ENCODE measurements at places on chromosomes 3 and 15. TPM values are rescaled to one million over a fixed set of nuclear protein-coding genes. Genes with fewer than 3 reads are reported as not detected.
A peak's percentile ranks its signal among the peaks of the same experiment; 100 is the strongest.

DNA sequence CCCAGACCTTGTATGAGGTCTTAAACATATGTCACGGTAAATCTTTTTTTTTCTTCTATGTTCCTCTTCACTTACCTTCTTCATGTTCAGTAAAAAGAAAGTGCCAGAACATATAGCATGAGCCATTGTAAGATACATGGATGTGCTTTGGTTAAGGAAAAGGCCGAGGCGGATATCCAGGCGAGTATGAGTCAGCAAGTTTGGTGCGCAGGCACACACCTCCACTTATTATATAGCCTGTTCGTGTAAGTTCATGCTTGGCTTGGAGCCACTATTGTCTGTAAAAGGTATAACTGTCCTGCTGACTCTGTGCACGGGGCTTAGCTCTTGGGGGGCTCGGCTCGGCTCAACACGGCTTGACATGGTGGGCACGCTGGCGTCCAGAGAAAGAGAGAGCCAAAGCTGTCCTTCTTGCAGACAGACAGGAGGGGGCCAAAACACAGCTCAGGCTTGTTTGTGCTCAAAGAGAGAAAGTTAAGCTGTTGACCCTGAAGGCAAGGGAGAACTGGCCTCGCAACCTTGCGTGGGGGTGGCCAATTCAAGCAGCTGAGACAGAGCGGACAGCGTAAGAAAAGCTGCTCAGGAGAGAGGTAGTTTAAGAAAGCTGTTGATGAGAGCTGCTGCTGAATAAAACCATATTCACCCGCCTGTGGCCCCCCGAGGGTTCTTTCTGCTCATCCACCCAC, 251.2 kb downstream of the SLC9A9 start:
- H3K4me1 ChIP-seq = peaks cover 4% of the 10 kb centered on the region
- no peak overlapping the region for H3K27ac ChIP-seq
- no peaks in the 10 kb centered on the region for H3K27me3 ChIP-seq
- DNase-seq = no peak
- H3K4me3 ChIP-seq = no peak overlapping the region

DNA sequence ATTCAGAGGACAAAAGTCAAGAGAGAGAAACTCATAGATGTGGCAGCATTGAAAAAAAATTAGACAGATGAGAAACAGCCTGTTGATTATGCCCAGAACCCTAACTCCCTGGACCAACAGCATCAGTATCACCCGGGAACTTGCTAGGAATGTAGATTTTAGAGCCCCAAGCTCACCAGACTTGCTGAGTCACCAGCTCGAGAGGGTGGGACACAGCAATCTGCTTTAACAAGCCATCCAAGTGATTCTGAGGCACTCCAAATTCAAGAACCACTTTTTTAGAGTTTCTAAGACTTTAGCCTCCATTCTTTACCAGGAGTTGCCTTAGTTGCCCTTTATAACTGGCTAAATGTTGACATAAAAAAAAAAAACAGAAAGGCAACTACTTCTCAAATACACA, 70.9 kb downstream of the CGGBP1 start:
- no peak overlapping the region for H3K27ac ChIP-seq
- no peaks in the 10 kb centered on the region for H3K4me1 ChIP-seq
- no peaks in the 10 kb centered on the region for H3K36me3 ChIP-seq
- no peaks in the 10 kb centered on the region for H3K27me3 ChIP-seq
- no peak overlapping the region for H3K4me3 ChIP-seq

DNA sequence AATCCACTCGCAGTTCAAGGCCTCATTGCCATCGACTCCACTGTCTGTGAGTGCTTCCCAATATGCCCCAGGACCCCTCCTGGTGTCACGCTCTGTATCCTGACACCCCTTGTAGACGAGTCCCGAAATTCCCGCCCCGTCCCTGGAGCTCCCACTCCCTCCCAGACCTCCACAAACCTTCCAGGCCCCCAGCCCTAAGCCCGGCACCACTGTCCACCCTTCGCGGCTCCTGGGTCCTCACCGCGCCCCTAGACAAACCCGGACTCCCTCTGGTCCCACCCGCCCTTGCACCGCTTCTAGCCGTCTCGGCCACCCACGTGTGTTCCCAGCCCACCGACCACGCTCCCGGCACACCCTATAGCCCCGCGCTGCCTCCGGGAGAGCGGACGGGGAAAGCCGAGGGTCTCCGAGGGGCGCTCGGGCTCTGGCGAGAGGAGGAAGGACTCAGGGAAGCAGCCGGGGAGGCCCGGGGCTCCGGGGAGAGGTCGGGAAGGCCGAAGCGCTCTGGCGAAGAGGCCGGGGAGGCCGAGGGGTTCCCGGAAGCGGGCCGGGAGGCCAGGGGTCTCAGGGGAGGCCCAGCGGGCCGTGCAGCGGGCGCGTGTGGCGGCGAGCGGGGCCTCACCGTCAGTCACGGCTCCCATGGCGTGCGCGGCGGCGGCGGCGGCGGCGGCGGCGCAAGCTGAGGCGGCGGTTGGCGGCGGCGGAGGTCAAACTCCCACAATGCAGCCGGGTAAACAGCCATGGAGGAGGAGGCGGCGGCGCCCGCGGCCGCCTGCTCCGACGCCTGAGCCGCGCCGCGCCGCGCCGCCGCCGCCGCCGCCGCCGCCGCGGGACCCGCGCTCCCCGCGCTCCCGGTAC, at the start of the genes ATXN7 and THOC7:
ATXN7 (plus strand) TSS at position 718 of the 858 bp plus-strand sequence. CDS start 48,732 bp downstream, outside the sequence.
THOC7 (minus strand) TSS at position 656 of the 858 bp plus-strand sequence; CDS start at position 641, 15 bp downstream.
- H3K4me3 ChIP-seq = peak within 1 kb of the TSS; percentile 80
- H3K27me3 ChIP-seq = no peaks in the 10 kb centered on the region
- peaks cover 7% of the 10 kb centered on the region for H3K4me1 ChIP-seq
- peak within 1 kb of the TSS; percentile 90 for H3K27ac ChIP-seq
- DNase-seq = peak; percentile 25

DNA sequence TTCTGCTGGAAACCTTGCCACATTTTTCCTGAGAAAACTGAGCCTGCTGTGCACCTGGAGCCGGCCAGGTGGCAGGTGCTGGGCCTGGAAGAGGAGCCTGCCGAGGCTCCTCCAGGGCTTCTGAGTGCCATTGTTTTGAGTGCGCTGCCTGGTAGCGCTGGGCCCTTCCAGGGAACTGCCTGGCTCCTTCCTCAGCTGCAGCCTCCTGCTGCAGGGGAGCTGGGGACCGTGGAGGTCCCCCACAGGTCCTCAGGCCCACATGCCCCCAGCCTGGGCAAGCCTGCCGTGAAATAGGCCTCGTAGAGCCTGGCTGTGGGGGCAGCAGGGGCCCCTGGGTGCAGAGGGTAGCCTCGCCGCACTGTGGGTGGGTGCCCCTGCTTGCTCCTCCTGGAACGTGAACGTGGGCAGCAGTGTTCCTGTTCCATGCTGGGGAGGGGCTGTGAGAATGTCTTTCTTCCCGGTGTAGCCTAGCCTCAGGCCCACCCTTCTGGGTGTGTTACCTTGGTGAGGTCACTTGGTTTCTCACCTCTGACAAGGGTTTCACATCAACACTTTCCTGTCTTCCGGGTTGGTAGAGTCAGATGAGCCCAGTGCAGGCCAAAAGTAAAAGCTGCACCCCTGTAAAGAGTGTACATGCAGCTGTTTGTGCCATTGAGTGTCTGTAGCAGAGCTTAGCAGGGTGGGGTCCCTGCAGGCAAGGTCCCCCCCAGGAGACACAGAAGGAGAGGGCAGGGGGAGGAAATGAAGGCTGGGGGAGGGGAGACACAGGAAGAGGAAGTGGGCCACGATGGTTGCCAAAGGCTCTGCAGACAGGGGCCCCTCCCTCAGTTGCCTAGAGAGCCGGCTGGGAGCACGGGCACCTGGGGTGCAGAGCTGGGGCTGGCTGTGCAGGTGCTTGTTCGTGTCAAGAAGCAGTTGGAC, 34.5 kb downstream of the KLF13 start:
- H3K27ac ChIP-seq = no peak overlapping the region
- H3K4me3 ChIP-seq = no peak overlapping the region
- H3K36me3 ChIP-seq = no peaks in the 10 kb centered on the region

DNA sequence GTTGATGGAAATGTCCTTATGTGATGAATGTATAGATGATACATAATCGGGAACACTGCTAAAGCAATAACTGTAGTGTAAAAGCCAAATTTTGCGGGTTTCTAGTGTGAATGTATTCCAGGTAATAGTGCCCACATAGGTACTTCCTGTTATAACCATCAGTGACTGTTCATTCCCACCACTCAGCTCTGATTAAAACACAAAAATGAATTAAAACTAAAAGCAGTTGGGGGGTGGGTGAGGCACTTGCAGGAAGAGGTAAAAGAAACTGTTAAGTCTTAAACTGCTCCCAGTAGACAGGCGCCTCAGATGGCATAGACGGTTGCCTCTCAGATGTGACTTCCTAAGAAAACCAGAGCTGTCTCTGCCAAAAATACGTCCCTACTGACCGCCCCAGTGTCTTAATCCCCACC, 893 bp upstream of the MTHFS start:
- H3K36me3 ChIP-seq = no peaks in the 10 kb centered on the region
- H3K27me3 ChIP-seq = no peaks in the 10 kb centered on the region
- H3K27ac ChIP-seq = peak overlapping the region; percentile 83
- DNase-seq = no peak
- peaks cover 3% of the 10 kb centered on the region for H3K4me1 ChIP-seq

DNA sequence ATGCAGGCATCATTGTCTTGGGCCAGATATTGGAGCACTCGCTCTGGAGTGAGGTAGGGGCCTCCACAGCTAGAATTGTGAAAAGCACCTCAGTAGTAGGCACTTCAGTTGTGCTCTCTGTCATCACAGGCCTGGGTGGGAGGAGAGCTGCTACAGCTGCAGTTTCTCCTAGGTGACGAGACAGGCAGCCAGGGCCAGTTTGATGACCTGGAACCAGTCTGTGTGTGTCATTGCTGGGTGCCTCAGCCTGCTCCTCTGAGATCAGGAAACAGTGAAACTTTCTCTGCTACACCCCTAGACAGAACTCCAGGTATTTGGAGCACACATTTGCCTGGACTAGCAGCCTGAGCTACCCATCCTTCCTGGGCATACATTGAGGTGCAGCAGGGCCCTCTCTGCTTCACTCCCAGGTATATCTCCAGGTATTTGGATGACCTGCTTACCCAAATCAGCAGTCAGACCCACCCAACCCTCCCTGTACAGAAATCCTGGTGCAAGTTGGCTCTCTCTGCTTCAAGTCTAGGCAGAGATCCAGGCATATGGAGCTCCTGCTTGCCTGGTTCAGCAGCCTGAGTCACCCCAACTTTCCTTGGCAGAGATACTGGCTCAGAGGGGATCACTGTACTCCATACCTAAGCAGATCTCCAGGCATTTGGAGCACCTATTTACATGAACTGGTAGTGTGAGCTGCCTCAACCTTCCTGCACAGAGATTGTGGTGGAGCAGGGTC, 54.3 kb upstream of the SGO1 start:
- no peak overlapping the region for H3K4me3 ChIP-seq
- H3K27me3 ChIP-seq = no peaks in the 10 kb centered on the region
- H3K36me3 ChIP-seq = no peaks in the 10 kb centered on the region
- no peaks in the 10 kb centered on the region for H3K4me1 ChIP-seq

GRCh38 chr3:178703268-178703975, 167.2 kb downstream of the KCNMB2 start:
- H3K27me3 ChIP-seq = no peaks in the 10 kb centered on the region
- no peak overlapping the region for H3K4me3 ChIP-seq
- peak overlapping the region; percentile 59 for H3K27ac ChIP-seq
- H3K4me1 ChIP-seq = peaks cover 17% of the 10 kb centered on the region
- peak; percentile 76 for DNase-seq
- H3K36me3 ChIP-seq = no peaks in the 10 kb centered on the region

DNA sequence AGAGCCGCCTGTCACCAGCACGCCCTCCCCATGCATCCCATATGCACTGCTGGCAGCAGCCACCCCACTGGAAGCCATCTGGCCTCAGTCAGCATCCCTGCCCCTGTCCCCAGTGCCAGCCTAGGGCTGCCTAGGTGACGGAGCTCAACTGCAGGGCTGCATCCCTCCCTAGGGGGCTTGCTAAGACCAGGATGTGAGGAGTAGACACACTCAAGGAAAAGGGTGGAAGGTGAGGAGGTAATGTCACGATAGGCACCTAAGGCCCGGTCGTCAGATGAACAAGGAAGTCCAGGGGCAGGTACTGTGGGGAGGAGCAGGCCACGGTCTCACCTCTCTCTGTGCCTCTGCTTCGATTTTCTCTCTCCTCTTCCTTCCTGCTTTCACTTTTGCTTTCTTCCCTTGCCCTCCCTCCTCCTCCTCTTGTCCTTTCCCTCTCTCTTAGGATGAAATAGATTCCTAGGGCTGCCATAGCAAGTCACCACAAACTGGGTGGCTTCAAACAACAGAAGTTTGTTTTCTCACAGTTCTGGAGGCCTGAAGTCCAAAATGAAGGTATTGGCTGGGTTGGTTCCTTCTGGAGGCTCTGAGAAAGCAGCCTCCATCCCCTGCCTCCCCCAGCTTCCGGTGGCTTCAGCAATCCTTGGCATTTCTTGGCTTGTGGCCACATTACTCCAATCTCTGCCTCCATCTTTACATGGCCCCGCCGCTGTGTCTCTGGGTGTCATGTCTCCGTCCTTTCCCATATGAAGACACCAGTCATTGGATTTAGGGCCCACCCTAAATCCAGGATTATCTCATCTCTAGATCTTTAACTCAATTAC, 298.3 kb downstream of the SHQ1 start:
- no peak overlapping the region for H3K4me3 ChIP-seq
- no peak for DNase-seq
- no peaks in the 10 kb centered on the region for H3K27me3 ChIP-seq

The REC114 gene
- not detected for total RNA-seq

The UROC1 gene
- not detected for total RNA-seq

The AADACL2 gene
- not detected for total RNA-seq
